ENCODE measurements at places on chromosomes 11 and 22.

- DNase-seq = no peak
Measured at GRCh38 chr11:19208181-19208580, 6.4 kb upstream of the CSRP3 start.

GRCh38 chr11:86440305-86440716, 65.6 kb downstream of the CCDC81 start:
- no peak for DNase-seq

- DNase-seq = no peak
Measured at GRCh38 chr11:129427816-129428406, 52.3 kb downstream of the BARX2 start.

- no peak for DNase-seq
Measured at GRCh38 chr11:788009-788640, 1.8 kb downstream of the CEND1 start.

GRCh38 chr22:20106205-20106848, 9.6 kb upstream of the RANBP1 start:
- DNase-seq = no peak

DNA sequence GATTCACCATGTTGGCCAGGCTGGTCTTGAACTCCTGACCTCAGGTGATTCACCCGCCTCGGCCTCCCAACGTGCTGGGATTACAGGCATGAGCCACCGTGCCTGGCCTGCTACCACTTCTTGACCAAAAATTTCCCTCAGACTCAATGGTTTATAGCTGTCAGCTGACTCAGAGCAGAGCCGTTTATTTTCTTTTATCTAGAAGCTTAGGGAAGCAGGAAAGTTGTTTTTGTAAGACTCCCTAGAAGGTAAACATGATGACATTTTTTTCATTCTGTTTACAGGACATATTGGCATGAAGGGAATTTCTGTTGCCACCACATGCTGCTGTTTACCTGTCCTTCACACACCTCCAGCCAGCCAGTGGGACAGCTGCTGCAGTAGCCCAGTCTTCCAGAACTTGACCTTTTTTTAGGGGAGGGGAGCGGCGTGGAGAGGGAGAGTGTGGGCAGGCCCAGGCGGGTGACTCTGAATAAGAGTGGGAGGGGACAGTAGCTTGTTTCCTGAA, 56.1 kb upstream of the PTPRJ start:
- DNase-seq = no peak

- no peak for DNase-seq
Measured at GRCh38 chr11:6497069-6497839, at the start of gene DNHD1. TSS of gene DNHD1 (plus strand) at chr11:6497280. CDS start at chr11:6498216, 936 bp downstream.

- no peak for DNase-seq
Measured at GRCh38 chr11:45677770-45678512, 12.5 kb upstream of the CHST1 start.

Data from NCI-H1048 (cell line).